M059J (cell line): ENCODE measurements at places on chromosomes 1 and 21. TPM values are rescaled to one million over a fixed set of nuclear protein-coding genes. Genes with fewer than 3 reads are reported as not detected.

C4BPB gene
- total RNA-seq = not detected in 2 replicates

GUCA2A gene
- total RNA-seq = not detected in 2 replicates

RASSF5 gene
- total RNA-seq = 1.6 and 4.1 TPM in 2 replicates

DNA sequence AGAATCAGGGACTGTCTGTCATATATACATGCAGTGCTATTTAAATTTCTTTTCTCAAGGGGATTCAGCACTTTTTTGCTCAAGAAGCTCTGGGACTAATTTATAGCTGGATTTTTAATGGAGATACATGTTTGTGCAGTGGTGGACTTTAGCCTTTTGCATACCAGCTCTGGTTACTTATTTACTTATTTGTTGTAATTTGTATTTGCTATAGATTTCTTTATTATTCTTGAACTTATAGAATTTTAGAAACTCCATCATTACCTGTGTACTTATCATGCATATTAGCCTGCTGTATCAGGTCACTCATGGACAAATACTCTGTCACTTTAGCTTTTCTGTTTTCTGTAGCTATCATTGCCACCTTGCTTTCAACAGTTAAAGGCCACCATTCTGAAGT, 1296.9 kb upstream of the TMPRSS15 start:
- no peak for DNase-seq

GRCh38 chr1:199944986-199945385, 82.5 kb upstream of the NR5A2 start:
- DNase-seq = no peak

- no peak for DNase-seq
Observed at GRCh38 chr1:195501118-195501517, 1107.1 kb downstream of the KCNT2 start.

DNA sequence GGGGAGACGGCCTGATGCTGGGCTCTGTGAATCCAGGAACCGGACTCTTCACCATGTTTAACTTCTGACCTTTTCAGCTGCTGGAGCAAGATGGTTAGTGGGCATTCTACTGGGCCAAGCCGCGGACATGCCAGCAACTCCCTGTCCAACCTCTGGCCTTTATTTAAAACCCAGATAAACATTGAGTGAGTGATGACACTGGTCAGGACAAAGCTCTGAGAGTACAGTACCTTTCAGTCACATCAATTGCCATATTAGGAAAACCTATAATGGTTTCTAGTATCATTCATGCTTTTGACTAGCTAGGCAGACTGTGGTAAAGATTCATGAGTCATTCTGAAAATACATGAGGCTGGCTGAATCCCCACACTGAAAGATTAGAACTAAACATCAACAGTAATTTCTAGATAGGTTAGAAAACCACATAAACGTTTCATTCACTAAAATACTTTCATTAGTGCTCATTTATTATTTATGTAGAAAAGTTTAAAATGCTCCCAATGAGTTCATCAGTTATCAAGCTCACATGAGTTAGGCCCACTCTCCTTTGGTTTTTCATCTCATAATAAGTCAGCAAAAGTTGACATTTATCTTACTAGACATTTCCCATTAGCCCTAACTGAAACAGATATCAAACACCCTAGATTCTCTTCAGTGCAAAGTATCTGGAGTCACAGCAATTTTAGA, 7.1 kb upstream of the ACTA1 start:
- DNase-seq = peak; percentile 91

GRCh38 chr1:156511644-156512043, 11.1 kb upstream of the MEF2D start:
- DNase-seq = no peak

GRCh38 chr1:29800120-29800519, 563.8 kb downstream of the PTPRU start:
- no peak for DNase-seq

GRCh38 chr1:46484783-46485490, 4.7 kb upstream of the DMBX1 start:
- DNase-seq = no peak

- peak; percentile 24 for DNase-seq
Observed at GRCh38 chr1:108591466-108591865, 31.6 kb downstream of the EEIG2 start.

DNA sequence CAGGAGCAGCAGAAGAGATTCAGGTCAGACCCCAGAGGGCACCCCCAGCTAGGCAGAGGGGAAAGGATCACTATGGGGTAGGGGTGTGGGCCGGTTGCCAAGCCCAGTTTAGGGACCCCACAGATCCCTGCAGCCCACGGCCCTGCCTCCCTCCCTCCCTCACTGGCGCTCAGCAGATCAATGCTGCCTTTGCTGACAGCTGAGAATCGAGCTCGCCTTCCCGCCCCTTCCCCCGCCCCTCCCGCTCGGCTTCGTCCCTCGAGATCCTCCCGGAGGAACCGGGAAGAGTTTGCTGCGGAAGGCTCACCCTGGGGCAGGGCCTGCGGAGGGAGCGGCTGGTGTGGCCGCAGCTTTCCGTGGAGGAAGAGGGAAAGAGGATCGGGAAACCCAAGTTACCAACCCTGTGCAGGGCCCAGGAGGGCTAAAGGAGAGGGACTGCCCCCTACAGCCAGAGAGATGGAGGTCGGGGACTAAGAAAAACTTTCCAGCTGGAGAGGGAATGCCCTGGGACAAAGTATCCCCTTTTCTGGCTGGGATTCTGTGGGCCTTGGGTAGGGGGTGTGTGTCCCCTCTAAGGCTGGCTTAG, 1.1 kb upstream of the KCNQ4 start:
- DNase-seq = peak; percentile 38

GRCh38 chr1:200929530-200930278, 35.0 kb downstream of the INAVA start:
- DNase-seq = no peak

- no peak for DNase-seq
Observed at GRCh38 chr1:156741481-156741983, 644 bp upstream of the MRPL24 start.

GRCh38 chr1:1777950-1778662, at the start of gene NADK:
TSS of gene NADK (minus strand) at chr1:1778470. CDS start at chr1:1765406, 13,064 bp downstream.
- peak; percentile 56 for DNase-seq

DNA sequence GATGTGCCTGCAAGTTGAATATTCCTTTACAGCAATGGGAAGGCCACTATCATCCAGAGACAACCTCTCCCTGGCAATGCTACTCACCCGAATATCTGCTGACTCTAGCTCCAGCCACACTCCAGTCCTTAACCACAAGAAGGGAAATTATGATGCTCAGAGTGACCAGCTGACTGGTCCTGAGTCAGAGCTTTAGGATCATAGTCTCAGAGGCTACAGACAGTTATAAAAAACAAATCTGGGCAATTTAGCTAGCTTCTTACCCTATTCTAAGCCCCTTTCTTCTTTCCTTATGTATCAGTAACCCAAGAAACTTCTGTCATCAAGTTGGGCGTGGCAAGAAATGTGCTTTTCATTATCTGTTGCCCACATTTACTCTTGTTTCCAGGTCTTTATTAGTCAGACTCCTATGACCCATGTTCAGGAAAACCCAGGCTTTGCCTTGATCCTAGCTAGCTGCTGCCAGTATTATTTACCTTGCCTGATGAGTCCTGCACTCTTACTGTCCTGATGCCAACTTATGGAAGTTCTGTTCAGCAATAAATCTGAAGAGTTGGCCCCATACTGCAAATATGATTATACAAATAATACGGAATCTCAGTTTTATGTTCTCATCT, 207.0 kb downstream of the TTLL7 start:
- peak; percentile 52 for DNase-seq
